Activated naive CD4-positive, alpha-beta T cell treated with Interleukin-2 at 50 U/mL for 16 hours (primary cell): ENCODE measurements at places on chromosomes 13 and 19.

DNA sequence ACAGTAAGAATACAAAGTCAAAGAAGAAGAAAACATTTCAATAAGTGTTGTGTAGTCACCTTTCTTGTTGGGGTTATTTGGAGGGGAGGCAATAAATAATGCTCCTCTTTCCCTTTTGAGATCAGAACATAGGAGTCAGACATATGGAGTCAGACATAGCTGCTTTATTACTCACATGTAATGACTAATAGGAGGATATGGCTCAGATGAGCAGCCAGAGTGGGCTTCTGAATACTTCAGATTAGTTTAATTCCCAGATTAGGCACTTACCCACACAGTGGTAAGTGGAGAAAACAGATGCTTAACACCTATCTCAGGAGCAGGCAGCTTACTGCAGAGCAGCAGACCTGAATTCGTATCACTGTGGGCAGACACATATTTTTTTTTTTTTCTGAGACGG lies 31.7 kb upstream of the C1QTNF9B start:
- DNase-seq, result no peak

DNA sequence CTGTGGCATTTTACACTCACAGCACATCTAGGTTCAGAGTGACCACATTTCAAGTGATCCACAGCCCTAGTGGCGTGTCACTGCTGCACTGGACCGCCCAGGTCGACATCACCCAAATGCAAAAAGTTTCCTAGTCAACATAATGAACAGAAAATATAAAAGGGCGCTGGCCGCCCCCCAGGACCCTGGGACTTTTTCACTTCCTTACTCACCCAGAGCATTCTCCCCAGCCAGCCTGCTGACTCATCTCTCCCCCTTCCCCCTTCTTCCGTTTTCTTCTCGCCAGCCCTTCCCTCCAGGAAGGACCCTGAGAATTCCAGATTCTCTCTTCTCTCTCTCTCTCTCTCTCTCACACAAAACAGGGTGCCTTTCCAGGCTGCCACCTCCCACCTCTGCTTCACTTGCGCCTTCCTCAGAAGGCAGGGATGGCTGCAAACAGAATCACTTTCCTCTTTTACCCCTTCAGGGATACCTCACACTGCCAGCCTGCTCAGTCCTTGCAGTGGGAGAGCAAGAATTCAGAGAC lies 21.0 kb upstream of the GRWD1 start:
- no peak for DNase-seq

GRCh38 chr13:73162912-73163911 lies 104.4 kb downstream of the KLF5 start:
- no peak for DNase-seq

- DNase-seq, result no peak
Measured at GRCh38 chr13:91312324-91312723, 35.2 kb upstream of the MIR17HG start.

DNA sequence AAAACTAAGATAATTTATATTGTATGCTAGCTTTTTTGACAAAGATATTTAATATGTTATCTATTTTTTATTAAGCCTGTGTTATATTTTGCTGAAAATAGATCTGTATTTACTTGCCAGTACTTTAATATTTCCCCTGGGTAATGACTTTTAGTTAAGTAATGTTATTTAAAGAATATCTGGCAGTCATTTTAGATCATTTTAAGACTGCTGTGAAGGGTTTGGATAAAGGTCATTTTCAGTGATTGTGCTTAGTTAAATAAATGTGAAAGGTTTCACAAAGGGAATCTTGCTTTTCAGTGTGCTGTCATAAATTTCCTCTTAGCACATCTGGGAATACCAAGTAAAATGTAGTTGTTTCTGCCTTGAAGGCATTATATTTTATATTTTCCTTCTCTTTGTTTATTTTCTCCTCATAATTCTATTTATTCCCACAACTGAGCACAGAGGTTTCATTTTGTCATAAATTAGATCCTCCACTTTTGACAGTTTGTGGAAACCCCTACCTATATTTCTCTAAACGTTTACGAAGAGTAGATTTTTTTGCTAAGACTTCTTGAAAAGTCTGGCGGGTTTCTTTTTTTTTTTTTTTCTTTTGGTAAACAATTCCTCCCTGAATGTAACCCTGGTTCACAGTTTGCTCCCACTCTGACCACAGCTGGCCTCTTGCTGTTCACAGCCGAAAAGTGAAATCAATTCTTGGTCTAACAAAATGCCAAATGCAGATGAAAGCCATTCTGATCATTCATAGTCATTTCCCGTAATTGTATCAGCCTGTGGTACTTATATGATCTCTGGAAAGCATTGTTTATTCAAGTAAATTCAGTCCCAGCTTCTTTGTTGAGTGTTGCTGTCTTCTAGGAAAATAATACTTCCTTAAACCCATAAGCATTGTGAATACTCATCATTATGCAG lies 87.8 kb downstream of the MAB21L1 start:
- no peak for DNase-seq

GRCh38 chr19:14350302-14350701 lies 30.9 kb upstream of the ADGRE5 start:
- no peak for DNase-seq

DNA sequence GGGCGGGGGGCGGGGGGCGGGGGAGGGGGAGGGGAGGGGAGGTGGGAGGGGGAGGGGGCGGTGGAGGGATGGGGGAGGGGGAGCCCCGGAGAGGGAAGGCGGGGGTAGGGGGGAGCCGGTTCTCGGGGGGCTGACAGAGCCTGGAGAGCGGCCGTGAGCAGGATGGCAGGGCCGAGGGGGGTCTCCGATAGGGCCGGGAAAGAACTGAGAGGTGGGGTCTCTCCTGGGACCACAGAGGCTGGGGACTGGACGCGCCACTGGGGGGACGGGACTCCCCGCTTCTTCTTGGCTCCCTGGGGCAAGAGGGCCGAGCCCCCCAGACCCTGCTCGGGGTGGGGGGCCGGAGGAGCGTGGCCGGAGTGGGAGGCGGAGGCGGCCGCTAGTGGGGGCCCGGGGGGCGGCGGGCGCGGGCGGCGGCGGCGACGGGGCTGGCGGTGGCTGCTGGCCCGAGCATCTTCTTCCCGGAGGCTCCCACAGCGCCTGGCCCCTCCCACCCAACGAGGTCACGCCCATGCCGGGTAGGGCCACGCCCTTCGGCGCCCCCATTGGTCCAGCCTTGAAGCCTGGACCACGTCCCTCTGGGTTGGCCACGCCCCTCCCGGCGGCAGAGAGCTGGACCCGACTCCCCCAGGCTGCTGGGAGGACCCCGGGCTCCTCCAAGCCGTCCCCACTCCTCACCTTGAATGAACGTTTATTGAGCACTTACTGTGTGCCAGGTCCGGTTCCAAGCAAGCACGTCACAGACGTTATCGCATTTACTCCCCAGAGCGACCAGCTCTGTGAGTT lies at the start of gene NOVA2:
Gene NOVA2, minus strand, starts transcription at position 313 of the 786 bp plus-strand sequence. CDS start 514 bp downstream, outside the sequence.
- DNase-seq, result peak; percentile 32

GRCh38 chr19:3968556-3969434 lies 2.1 kb downstream of the DAPK3 start:
- DNase-seq, result no peak

- DNase-seq, result no peak
Measured at GRCh38 chr13:31903111-31903815, 128.3 kb upstream of the FRY start.

GRCh38 chr19:29239213-29239776 lies 26.3 kb upstream of the UQCRFS1 start:
- DNase-seq, result no peak
